Stimulated activated CD4-positive, alpha-beta T cell treated with anti-CD3 and anti-CD28 coated beads, Interleukin-15, amount 100 ng/mL, for 48 hours (primary cell): ENCODE measurements at places on chromosomes 3 and 15.

GRCh38 chr3:97161169-97161568 lies 346.8 kb downstream of the EPHA6 start:
- no peak for DNase-seq

- DNase-seq, result no peak
These were observed 75.3 kb downstream of the NCEH1 start for GRCh38 chr3:172635588-172635987.

DNA sequence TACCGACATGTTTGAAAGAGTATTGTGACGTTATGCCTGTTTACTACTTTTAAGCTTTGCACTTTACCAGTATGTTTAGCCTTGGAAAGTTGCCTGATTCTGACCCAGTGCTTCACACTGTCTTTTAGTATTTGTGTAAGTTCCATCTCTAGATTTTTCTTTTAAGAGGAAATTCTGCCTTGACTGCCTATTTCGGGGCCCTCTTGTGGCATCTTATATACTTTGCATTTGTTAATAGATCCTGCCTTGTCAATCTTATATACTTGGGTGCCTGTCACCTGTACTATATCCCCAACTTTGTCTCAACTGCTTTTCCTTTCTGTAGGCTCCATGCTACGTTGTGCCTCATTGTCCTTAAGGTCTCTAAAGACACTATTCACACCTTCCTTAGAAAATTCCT lies 244.6 kb downstream of the STXBP5L start:
- DNase-seq, result no peak

DNA sequence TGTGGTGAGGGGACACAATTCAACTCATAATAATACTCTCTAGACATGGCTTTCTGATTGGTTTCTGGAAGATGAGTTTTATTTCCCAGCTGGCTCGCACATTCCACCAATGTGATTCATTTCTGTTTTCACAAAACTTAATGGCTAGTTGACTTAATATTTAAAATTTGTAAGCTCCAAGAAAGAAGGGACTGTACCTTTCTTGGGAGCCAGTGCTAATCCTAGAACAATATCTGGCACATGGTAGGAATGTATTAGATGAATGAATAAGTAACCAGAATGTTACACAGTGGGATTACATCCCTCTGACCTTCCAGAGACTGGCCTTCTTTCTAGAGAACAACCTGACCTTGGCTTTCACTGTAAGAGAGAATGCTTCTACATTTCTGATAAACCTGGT lies 262.8 kb downstream of the RORA start:
- no peak for DNase-seq
